ENCODE measurements at places on chromosomes 4 and X.

GRCh38 chr4:143667461-143667860, 33.0 kb downstream of the FREM3 start:
- peak; percentile 6 for DNase-seq

- no peak for DNase-seq
Observed at GRCh38 chrX:46754586-46755061, 4.3 kb downstream of the SLC9A7 start.

DNA sequence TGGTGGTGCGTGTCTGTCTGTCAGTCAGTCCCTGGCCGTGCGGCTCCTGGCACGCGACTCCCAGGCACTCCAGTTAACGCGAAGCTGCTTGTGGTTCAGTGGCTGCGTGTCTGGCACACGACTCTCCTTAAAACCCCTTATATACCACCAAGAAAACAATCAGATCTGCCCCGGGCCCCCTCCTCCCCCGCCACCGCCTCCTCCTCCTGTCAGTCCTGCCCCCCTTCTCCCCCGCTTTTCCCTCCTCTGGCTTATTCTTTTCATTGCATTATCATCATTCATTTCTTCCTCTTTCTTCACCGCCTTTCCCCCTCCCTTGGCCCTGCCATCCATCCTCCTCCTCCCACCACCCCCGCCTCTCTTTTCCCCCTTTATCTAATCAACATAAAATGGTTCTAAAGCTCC, at the start of gene NEUROG2:
NEUROG2 (minus strand) TSS at position 115 of the 405 bp plus-strand sequence. CDS start 705 bp downstream, outside the sequence.
- DNase-seq = no peak

- no peak for DNase-seq
Observed at GRCh38 chr4:83440148-83440814, 15.3 kb downstream of the HELQ start.

DNA sequence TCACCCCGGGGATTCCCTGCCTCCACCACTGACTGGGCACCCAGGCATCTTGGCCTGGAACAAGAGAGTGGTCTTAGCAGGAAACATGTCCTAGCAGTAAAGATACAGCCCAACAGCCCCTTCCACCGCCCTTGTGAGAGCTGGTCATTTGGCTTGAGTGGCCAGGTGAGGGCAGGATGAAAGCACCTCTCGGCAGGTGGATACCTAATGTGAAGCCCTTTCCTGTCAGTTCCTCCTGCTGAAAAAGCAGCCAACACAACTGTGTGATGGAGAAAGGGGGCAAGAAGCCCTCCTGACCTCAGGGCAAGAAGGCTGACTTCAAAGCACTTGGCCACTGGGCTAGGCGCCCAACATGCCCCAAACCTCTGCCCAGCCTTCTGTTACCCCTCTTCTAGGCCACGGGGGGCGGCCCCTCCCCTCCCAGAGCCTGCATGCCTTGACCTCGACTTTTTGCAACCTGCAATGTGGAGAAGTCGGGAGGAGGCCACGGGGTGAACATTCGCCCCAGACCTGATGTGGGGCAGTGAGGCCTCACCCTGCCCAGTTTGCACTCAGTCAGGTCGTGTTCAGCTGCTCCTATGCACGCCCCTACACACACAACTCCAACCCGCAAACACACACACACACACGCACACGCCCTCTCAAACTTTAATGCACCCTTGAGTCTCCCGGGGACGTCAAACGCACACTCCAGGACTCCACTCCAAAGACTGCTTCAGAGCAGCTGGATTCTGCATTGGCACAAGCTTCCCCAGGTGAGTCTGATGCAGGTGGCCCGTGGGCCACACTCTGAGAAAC, 1.1 kb downstream of the LGI2 start:
- DNase-seq = no peak

GRCh38 chrX:110301194-110301593, 16.7 kb downstream of the AMMECR1 start:
- no peak for DNase-seq

DNA sequence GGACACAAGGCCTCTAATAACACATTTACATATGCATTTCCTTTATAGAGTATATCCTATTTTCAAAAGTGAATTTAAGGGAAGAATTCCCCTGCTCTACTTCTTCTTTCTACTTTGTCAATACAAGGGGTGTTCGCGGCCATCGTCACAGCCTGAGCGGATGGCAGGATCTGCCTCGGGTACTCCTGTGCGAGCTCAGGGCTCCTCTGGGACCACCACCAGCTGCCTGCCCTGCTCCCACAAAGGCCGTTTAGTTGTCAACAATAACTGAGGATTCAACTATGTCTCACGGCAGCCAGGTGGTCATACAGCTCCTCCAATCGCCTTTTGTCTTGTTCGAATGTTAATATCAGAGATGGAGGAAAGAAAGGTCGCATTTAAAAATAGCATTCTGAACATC, 228.2 kb upstream of the TENM3 start:
- DNase-seq = no peak

DNA sequence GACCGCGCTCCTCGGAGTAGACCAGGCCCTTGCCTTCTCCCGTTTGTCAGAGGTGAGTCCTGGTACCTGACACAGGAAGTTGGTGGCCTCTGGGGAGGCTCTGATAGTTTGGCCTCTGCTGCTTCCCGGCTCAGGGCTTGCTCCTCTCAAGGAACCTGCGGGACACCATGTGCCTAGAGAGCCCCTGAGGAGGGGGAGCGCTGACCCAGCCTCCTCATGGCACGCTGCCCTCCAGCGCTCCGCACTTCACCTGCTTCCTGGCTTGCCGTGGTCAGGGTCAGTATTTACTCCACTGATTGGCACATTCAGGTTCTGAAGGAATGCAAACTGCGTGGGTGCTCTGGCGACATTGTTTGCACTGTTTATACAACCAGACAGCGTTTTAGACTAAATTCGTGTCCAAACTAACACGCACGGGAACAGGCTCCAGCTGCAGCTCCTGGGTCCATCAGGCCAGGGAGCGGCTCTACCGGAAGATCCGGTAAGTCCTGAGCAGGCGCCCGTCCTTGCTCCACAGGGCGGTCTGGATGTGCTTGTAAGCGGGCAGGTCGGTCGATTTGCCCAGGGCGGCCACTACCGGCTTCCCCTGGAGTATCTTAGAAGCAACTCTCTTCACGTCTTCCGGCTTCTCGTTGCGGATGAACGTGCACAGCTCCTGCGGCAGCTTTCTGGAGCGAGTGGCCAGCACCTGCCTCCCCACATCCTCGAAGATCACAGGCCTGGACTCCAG, 121.6 kb upstream of the GRID2 start:
- DNase-seq = no peak

DNA sequence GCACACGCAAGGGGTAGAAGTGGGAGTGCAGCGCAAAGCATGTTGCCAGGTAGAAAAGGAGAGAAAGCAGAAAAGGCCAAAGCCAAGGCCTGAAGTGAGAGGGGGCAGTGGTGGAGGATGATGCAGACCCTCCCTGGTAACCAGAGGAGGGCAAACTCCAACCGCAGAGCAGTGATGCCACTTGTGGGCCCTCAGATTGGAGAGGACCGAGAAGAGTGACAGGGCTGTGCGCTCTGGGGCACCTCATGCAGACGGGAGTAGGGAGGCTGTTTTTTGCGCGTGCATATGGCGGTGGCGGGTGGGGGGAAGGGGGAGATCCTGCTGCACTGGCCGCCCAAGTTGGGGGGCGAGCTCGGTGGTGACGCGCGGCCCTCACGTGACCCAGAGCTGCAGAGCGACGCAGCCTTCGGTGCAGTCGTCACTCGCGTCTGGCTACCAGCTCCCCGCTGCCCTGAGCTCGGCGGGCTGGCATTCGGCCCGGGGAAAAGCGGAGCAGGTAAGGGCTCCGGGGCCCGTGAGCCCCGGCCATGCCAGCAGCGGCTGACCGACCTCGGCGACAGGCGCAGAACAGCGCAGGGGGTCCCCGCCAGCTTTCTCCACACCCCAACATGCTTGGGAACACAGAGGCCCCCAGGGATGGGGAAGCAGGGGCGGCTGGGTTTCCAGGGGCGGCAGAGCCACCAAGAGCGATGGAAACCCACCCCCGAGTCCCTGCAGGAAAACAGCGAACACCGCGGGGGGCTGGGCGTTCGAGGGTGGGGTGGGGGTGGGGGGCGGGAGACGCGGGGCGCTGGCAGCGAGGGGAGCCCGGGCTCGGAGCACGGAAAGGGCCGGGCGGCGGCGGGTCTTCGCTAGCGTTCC, at the start of gene BEX3:
BEX3 (plus strand) TSS at position 421 of the 861 bp plus-strand sequence. CDS start 984 bp downstream, outside the sequence.
- DNase-seq = no peak

All from foreskin keratinocyte (primary cell).